ENCODE measurements at places on chromosomes 11 and 22.

- DNase-seq, result no peak
Measured at GRCh38 chr11:82732734-82733443, 775 bp downstream of the FAM181B start.

GRCh38 chr11:130086669-130087068, 17.0 kb downstream of the APLP2 start:
- DNase-seq, result no peak

DNA sequence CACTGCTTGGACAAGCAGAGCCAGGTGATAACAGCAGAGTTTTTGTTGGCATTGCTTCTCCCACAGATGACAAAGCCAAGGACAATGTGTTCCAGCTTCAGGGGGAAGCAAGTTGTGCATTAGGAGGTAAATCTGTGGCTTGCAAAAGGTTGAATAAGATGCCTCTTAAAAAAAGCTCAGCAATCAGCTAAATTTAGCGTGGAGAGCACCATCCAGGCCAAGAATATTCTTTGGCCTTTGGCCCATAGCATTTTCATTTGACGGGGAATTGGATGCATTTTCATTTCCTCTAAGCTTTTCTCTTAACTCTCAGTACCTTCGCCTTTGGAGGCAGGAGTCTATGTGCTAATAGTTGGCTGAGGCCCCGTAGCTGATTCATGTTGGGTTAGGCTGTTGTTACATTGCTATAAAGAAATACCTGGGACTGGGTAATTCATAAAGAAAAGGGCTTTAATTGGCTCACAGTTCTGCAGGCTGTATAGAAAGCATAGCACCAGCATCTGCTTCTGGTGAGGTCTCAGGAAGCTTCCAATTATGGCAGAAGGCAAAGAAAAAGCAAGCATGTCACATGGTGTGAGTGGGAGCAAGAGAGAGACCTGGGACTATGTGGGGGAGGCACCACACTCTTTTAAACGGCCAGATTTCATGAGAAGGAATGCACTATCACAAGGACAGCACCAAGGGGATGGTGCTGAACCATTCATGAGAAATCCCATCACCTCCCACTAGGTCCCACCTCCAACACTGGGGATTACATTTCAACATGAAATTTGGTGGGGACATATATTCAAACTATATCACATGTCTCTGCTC, 350.1 kb upstream of the C11orf87 start:
- DNase-seq, result no peak

GRCh38 chr11:88521799-88522201, 184.3 kb upstream of the CTSC start:
- DNase-seq, result no peak

GRCh38 chr11:126059238-126059781, 3.4 kb downstream of the CDON start:
- no peak for DNase-seq

- no peak for DNase-seq
Measured at GRCh38 chr11:11604370-11604990, 17.3 kb downstream of the GALNT18 start.

DNA sequence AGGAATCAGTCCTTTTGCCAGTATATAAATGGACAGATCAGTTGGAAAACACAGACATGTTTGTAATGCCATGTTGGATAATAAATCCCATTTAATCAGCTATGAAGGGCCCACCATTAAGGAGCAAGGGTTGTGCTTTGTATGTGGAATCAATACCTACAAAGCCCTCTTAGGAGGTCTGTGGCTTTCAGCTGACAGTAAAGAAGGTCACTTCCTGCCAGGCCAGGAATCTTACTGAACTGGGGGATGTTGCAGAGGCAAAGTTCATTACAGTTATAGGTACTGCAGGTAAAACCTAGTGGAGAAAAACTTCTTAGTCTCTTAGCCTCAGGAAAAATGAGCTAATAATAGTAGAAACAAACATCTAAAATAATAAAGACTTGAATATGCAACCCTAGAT, 129.5 kb downstream of the FAM76B start:
- DNase-seq, result no peak

DNA sequence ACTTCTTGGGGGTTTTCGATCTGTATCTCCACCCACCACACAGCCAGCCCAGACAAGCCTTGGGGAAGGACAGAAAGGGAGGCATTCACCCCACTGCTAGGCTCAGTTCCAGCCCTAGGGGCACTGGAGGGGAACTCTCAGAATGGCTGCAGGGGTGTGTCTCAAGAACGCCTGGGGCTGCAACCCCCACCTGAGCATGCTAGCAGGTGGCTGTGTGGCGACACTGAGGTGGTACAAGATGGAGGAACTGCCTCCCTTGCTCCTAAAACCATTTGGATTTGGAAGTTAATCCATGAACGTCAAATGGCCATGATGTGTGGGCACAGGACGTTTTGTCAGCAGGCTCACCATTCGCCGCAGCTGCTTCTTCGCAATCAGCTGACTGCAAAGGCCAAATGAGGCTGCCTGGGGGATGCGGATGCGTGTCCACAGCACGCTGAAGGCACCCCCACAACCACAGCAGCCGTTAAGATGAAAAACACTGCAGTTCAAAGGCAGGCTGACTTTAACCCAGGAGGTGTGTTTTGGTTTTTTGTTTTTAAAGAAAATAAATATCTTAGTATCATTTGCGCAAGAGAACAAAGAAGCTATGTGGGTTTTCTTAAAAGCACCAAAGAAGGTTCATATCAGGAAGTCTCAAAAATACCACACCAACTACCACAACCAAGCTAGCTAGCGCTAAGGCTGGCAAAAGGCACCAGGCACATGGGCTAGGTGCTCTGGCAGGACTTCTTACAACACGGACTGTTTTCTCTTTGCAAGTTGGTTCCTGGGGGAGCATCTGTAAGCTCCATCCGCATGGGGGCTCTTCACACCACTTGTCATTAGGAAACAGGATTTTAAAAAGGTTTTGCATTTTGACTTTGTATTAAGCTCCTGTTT, 22.2 kb upstream of the NAP1L4 start:
- no peak for DNase-seq

GRCh38 chr11:45713573-45713972, 48.2 kb upstream of the CHST1 start:
- no peak for DNase-seq

DNA sequence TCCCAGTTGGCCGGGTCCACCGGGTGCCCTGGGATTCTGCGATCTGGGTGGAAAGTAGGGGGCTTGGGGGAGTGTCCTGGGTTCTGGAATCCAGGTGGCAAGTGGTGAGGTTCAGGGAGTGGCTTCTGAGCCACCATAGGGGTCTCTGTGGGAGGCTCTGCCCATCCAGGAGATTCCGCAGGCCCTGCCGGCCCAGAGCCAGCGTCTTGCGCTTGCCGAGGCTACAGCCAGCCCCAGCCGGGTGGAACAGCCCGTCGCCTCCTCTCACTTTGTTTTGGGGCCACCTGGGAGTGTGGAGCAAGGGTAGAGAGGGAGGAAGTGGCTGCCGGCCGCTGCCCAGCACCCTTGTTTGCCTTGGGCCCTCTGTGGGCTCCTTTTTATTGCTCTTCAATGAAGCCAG, 60.6 kb upstream of the PPP6R3 start:
- no peak for DNase-seq

DNA sequence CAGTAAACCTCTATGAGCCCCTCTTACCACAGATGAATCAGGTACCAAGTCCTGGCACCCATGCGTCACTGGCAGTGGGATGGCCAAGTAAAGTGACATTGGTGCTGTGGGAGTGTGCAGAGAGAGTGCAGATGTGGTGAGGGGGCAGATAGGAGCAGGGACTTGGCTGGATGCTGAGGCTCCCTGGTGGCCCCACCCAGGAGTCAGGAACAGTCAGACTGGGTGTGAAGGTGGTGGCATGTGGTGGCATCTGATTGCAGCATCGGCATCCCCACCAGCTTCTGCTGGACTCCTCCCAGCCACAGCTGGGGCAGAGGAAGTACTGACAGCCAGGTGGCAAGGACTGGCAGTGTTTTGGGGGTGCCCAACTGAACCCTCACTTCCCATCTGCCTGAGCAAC, 11.4 kb downstream of the DGAT2 start:
- no peak for DNase-seq

- DNase-seq, result no peak
Measured at GRCh38 chr11:36874291-36874690, 276.3 kb upstream of the RAG2 start.
